ENCODE measurements at places on chromosomes 3 and 15.

- no peak for DNase-seq
Measured at GRCh38 chr15:73674587-73674986, 9.6 kb upstream of the CD276 start.

DNA sequence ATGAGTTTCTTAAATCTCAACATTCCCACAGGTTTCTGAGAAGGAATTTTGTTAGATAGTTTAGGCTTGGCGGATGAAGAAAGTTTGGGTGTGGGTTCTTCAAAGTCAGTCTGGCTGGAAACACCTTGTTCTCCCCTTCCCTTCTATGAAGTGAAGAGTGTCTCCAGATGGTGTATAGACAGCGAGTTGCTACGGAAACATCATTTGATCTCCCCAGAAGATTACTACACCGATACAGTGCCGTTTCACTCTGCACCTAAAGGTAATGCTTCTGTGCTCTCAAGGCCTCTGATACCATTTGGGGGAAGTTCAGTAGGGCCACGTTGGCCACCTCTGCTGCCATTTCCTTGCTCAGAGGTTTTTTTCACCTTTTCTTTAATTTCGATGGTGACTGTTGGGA lies 20.6 kb downstream of the DLEC1 start:
- DNase-seq: no peak

DNA sequence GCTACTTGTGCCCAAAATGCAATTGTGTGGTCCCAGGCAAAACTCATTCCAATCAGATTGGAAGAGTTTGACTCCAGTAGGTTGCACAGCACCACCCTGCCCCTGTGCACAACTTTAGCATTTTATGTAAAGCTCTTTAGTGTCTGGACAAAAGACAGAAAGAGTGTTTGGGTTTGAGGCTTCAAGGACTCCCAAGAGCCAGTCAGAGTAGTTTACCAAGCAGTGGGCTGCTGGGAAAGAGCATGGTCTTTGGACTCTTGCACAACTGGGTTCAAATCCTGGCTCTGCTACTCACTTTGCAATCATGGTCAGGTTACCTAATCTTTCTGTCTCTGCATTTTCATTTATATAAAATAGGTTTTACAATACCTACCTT lies 75.8 kb upstream of the UMPS start:
- no peak for DNase-seq

DNA sequence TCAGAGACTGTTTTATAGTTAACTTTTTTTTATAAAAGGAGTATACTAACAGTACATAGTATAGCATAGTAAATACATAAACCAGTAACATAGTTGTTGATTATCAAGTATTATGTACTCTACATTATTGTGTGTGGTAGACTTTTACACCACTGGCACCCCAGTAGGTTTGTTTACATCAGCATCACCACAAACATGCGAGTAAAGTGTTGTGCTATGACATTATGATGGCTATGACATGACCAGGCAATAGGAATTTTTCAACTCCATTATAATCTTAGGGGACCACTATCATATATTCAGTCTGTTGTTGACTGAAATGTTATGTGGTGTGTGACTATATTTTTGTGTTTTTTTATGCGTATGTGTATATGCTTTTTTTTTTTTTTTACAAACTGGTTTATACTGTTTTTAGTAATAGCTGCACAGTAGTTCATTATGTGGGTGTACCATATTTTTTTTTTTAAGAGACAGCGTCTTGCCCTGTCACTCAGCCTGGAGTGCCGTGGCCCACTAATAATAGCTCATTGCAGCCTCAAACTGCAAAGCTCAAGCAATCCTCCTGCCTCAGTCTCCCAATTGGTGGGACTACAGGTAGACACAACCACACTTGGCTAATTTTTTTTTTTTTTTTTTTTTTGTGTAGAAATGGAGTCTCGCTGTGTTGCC lies 1.9 kb downstream of the CAPN7 start:
- no peak for DNase-seq

- no peak for DNase-seq
Measured at GRCh38 chr15:81966631-81967030, 79.2 kb downstream of the MEX3B start.

GRCh38 chr15:89575656-89576416 lies 567 bp downstream of the TICRR start:
- peak; percentile 1 for DNase-seq

- no peak for DNase-seq
Measured at GRCh38 chr15:91465696-91466095, 365.6 kb downstream of the SV2B start.

DNA sequence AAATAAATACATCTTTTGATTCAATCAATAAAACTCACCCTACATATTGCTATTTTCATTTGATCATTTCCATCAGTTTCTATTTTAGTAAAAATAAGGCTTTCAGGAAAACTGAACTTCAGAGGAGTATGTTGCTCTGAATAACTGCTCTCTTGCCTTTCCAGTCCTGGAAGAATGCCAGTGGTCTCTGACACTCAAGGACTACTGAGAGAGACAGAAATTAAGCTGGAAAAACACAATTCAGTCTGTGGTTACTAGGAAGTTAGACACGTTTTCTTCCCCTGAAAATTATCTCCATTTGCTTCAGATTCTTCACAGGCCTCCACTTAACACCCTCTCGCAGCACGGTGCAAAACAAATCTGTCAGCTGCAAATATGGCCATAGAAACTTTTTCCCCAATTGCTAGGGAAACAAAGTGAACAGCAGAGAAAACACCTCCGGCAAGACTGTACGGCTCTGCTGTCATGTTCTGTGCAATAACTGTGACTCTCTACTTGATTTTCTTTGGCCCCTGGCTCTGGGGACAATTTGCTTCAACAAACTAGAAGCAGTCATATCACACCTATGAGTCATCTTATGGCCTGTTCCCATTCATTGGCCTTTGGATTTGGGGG lies 353.0 kb downstream of the MAGI1 start:
- no peak for DNase-seq

- DNase-seq: no peak
Measured at GRCh38 chr3:37620071-37620635, 241.5 kb upstream of the CTDSPL start.

DNA sequence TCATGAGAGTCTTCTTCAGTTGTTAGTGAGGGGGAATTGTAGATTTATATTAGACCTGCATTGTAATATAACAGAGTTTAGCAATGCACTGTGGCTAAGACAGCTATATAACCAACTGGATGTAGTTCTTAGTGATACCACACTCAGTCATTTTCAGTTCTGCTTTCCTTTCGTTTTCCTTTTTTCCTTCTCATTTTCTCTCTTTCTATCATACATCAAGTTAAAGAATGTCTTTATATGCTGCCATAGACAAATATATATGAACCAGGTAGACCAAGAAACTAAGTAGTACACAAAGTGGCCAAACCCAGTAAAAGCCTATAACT lies 43.7 kb upstream of the CD47 start:
- no peak for DNase-seq

- no peak for DNase-seq
Measured at GRCh38 chr15:73965094-73965757, 26.9 kb downstream of the STOML1 start.

GRCh38 chr3:26652164-26652563 lies 29.6 kb downstream of the LRRC3B start:
- no peak for DNase-seq

DNA sequence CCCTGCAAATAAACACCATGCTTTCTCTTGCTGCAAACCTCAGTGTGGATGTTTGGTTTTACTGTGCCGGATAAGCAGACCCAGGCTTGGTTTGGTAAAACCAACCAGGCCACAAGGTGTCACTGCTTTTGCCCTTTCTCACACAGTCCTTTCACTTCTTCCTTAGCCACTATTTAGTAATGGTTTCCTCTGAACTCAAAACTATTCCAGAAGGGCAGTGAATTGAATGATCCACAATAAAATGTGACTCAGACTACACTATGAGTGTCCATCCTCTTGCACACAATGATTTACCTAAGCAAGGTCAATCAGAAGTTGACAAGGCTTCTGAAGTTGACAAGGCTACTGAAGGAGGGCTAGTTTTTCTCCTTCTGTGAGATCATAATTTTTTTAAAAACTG lies 552.4 kb upstream of the CCDC54 start:
- no peak for DNase-seq

- DNase-seq: no peak
Measured at GRCh38 chr15:31328969-31329639, 2.5 kb downstream of the KLF13 start.

DNA sequence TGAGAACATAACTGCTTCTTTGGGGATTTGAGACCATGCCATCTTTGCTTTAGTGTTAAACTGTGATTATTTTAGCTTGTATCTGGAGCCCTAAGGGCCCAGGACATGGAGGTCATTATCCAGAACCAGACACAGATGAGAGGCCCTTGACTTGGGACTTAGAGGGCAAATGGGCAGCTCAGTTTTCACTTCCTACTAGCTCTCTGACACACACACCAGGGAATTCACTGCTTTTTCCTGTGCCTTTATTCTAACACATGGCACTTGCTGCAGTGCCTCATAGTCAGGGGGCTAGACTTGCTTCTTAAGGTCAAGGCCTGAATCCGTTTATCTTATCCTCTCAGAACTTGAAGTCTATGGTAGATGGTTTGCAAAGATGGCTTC lies 33.3 kb downstream of the AMOTL2 start:
- DNase-seq: no peak

DNA sequence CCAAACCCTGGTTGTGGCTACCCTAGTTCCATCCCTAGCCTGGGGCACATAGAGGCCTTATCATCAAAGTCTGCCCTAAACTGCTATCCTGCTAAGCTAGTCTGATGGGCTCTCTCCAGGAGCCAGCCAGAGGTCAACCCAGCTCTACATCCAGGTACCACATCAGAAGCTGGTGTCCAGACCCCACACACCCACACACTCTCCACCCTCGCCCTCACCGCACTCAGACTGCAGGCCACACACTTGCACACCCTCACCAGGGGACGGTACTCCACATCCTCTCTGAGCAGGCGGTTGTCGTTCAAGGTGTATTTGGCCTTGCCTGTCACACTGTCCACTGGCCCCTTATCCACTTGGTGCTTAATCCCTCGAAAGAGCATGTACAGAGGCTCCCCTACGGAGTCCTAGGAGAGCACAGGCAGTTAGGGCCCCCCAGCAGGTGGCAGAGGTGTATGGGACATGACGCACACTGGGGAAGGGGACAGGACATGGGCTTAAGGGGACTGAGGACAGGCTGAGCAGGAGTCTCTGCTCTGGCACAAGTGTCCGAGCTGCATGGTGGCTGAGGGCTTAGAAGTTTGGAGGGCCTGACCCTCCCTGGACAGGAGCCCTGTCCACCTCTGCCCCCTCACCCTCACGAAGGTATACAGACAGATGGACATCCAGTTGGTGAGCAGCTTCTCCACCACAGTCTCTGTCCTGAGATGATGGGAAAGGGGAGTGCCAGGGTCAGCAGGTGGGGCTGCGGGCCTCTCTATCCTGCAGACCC lies 18.1 kb downstream of the PLXNB1 start:
- DNase-seq: no peak

- DNase-seq: no peak
Measured at GRCh38 chr3:170413291-170413690, 5.4 kb upstream of the CLDN11 start.

GRCh38 chr15:29888646-29889045 lies 66.4 kb upstream of the TJP1 start:
- DNase-seq: no peak

DNA sequence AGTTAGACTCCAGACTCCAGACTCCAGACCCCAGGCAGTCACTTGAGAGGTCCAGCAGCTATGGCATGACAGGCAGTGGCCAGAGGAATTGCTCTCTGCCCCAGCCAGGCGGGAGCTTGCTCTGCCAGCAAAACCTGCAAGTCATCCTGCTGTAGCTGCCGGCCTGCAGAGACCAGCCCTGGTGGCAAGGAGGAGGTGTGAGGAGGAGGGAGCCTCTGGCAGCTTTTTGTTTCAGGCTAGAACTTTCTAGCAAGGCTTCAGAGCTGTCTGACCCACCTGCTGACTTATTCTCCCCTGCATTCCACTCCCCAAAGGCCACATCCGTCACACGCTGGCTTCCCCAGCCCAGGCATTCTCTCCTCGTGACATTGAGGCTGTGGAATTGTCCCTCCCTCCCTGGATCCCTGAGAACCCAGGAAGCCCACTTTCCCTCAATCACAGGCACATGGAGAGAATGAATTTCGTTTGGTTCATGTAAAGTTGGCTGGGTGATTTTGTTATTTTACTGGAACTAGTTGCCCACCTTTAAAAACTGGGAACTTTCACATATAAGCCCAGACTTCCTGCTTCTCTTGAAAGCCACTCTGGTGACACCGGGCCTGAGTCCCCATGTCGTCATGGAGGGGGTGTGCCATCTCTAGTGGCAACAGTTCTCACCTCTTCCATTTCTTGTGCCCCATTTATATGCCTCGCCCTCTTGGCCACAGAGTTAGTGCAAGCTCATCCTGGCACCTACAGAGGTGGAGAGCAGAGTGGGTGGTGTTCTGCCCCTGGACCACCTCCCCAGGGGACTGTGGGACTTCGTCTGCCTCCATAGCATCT lies 82.7 kb downstream of the ABHD5 start:
- DNase-seq: no peak

DNA sequence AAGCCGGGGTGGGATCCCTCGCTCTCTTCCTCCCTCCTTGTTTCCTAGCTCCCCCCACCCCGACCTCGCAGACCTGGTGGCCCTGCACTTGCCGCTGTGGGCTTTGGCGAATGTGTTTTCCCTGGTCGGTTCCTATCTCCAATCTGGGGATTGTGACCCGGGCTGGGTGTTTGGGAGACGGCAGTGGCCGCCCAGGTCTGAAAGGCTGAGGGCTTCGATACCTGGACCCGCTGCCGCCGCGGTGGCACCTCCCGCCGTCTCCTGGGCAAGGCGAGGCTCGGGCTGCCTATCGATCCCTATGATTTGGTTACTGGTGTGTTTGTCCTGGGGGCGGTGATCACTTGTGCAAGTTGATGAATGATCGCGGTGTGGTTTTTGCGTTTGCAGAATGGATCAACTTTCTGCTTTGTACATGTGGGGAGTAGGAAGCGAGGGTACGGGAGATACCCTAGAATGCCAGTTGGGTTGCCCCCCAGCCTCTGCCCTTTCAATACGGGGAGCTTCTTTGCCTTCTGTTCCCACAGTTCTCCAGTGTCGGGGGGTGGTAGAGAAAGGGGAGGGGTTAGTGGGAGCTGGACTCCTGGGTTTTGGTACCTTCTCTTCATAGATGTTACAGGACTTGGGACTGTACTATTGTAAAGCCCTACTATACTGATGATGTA lies 3.0 kb downstream of the BBX start:
- peak; percentile 2 for DNase-seq

GRCh38 chr3:14923476-14923875 lies 23.9 kb upstream of the NR2C2 start:
- no peak for DNase-seq

DNA sequence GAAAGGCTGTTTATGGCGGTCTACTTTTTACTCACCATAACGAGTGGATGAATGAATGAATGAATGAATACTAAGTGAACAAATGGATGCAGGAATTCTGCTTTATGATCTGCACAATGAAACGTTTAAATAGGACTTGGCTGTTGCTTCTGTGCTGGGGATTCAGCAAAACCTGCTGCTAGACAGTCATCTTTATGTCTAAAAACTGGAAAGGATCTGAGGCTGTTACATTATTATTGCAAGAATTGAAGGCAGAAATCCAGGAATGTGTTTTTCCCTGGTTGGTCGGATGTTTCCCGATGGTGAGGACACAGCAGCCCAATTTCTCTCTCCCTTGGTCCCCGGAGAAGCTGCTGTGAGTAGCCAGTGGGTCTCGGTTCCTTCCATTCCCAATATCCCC lies 94.2 kb downstream of the GABRG3 start:
- no peak for DNase-seq

All from activated T-cell treated with anti-CD3 and anti-CD28 coated beads for 4 hours (primary cell).